SK-N-SH (cell line): ENCODE measurements at places on chromosomes 1 and 21.

DNA sequence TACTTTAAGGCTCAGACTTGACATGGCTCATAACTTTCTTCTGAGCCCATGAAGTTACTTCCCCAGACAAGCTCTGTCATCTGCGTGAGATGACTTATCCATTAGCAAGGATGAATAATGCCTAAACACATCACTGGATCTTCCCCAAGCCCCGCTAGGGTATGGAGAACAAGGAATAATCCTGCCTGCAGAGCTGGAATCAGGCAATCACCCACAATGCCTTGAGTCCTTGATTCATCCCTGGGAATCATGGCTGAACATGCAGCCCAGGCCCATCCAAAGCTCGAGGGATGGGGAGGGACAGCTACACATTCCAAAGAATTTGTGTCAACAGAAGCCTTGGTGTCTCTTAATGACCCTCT, 131.7 kb downstream of the PSMG1 start:
- DNase-seq, result no peak

- no peak for DNase-seq
Measured at GRCh38 chr1:44422161-44422560, 17.1 kb downstream of the RNF220 start.

DNA sequence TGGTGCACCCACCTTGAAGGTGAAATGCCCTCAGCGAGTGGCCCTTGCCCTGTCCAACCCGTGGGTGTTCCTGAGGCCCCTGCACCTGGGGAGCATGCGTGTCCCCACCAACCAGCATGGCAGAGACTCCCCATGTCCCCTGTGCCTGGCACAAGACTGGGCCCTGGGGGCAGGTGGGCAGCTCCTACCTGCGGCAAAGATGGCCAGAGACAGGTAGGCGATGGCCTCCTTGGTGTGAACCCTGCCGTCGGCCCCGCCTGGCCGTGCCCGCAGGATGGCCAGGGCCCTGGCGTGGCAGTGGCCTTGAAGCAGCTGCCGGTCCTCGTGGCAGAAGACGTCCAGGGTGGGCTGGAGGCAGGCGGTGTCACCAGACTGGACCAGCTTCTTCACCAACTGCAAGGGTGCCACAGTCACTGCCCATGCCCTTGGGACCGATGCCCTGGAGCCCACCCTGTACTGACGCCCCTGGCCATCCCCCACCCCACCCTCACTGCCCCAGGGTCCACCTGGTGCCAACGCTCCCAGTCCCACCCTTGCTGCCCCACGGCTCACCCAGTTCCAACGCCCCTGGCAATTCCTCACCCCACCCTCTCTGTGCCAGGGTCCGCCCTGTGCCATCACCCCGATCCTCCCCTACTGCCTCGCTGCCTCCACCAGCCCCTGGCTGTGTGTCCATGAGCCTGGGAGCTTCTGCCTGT, 15.7 kb downstream of the TTC34 start:
- peak; percentile 22 for DNase-seq

- DNase-seq, result no peak
Measured at GRCh38 chr1:230768903-230769570, 21.8 kb downstream of the CAPN9 start.

- DNase-seq, result no peak
Measured at GRCh38 chr1:240170806-240171205, 79.1 kb downstream of the FMN2 start.

DNA sequence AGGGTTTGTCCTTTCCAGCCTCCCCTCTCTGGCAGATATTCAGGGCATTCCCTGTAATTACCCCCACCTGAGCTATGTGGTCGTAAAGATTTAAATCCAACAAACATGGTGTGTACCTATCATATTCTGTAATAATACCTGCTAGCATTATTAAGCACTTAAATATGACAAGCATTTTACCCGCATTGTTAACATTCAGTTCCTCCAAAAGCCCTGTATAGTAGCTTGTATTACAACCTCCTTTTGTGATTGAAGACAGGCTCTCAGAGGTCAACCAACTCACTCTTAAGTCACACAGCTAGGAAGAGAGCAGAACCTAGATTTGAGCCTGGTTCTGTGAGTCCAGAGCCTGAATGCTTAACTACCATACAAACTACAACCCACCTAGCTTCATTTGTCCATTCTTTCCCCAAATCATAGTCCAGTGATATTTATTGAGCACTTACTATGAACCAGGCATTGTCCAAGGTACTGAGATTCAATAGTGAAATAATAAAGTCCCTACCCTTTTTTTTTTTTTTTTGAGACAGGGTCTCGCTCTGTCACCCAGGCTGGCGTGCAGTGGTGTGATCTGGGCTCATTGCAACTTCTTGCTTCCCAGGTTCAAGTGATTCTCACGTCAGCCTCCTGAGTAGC, 13.8 kb upstream of the KDM4A start:
- DNase-seq, result no peak

GRCh38 chr1:15303935-15304334, 56.9 kb downstream of the FHAD1 start:
- no peak for DNase-seq

GRCh38 chr1:223079498-223079897, 63.5 kb downstream of the TLR5 start:
- DNase-seq, result no peak

DNA sequence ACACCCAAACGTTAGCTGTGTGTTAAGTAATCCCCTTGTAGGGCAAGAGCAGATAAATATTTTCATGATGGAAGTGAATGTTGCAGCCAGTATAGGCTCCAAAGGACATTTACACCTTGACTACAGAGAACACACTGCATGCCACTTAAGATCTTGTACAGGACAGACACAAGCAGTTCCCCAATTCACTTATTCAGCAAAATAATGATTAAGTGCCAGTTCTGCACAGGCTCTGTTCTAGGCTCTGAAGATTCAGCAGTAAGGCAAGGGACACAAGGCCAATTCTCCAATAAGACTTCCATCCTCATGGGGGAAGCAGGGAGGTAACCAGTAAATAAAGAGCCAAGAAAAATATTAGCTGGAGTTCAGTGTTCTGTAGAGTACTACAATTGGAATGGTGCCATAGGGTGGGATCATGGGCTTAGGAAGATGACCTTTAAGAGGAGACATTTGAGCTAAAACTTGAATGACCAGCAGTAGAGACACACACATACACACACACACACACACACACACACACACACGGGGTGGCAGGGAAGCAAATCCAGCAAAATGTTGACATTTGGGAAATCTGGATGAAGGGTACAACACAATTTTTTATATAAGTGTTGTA, 199.9 kb upstream of the JUN start:
- no peak for DNase-seq

DNA sequence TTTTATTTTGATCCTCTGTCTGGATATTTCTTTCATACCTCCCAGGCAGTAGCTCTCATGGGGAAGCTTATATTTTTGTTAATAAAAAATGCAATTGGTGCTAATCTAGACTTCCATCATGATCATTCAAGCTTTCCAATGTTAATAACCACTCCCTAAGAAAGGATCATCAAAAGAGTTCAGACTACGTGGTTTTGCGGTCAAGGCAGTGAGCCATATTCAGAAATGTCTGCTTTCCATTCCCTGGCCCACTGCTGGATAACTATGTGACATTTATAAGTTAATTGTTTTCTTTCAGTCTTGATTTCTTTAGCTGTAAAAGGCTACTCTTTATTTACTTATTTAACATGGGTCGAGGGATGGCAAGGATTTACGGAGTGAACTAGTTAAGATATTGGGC, 414.6 kb downstream of the LMO4 start:
- DNase-seq, result no peak

- no peak for DNase-seq
Measured at GRCh38 chr1:12098786-12099185, 35.7 kb downstream of the TNFRSF8 start.

GRCh38 chr1:246117066-246117791, 389.9 kb downstream of the SMYD3 start:
- peak; percentile 57 for DNase-seq

- no peak for DNase-seq
Measured at GRCh38 chr1:199029855-199030254, 391.0 kb downstream of the PTPRC start.

DNA sequence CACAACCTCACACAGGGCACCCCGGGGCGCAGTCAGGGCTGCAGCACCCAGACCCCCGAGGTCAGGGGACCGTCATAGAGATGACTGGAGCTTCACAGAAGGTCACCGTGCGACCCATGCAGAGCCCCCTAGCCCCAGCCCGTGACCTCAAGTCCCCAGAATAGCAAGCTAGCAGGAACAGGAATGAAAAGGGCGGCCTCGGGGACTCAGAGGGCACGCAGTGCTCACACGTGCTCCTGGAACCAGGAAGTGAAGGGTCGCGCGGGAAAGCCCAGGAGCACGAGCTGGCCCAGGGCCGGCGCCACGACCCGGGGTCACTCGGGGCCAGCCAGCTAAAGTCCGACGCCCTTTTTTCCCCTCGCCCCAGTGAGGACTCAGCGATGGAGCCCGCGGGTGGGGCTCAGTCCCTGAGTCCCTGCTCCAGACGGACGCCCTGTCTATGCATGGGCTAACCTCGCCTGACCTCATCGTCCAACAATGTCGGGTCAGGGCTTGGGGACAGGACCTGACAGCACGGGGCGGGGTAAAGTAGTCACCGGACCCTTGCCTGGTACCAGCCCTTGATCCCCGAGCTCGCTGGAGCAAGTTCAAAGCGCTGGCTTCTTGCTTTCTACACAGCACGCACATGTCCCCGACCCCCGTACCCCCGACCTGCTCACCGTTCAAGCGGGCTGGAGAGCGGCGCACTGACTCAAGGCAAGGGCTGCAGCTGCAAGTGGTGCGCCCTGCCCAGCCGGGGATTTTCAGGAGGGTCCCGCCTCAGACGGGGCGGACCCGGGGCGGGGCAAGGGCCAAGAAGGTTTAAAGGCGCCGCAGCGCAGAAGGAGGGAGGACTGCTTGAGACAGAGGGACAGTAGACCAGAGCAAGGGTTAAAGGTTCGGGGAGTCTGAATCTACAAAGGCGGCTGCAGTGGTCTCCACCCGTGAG, at the start of gene TAGLN2:
TAGLN2 (minus strand) TSS at position 717 of the 928 bp plus-strand sequence. CDS start 4,998 bp downstream, outside the sequence.
- peak; percentile 93 for DNase-seq

DNA sequence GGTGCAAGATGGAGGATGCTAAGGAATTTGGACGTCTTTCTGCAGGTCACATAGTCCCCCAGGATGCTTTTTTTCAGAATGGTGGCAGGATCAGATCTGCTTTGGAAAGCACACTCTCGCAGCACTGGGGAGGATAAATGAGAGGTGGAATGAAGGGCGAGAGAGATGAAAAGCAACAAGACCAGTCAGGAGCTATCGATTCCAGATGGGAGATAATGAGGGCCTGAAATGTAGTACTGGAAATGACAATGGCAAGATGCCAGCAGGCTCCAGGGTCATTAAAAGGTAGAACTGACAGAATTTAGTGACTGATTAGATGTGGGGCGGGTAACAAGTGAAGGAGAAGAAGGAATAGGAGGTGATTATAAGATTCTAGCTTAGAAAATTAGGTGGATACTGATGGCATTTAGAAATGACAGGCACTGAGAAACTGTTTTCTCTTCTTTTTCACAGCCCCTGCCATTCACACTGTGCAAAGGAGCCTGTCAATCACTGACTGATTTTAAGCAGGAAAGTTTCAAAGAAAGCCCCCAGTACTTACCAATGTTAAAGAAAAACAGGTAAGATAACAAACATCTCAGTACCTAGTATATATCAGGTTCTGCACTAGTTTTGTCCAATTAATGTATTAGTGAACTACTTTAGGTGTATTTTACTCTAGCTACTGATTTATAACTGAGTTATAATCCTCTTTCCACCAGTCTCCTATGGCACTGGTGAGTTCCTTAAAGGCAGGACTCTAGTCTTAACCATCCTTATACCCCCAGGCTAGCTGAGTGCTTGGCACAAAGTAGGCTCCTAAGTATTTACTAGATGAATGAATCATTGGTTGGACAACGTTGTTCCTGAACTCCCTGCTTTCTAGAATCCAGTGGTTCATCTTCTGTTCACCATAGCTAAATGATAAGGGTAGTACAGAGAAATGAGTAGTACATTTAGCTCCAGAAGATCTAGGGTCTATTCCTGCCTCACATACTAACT, 9.2 kb downstream of the PIGM start:
- DNase-seq, result no peak

DNA sequence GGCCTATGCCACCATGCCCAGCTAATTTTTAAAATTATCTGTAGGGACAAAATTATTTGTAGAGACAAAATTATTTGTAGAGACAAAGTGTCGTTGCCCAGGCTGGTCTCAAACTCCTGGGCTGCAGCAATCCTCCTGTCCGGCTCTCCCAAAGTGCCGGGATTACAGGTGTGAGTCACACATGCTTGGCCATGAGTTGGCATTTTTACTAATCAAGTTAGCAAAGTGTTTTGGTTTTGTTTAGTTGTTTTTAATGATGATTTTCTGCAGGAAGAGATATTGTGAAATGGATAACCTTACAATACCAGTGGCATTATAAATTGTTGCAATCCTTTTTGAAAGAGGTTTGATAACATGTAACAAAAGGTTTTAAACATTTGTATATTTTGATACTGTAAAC, 65.3 kb upstream of the MAGI3 start:
- no peak for DNase-seq

GRCh38 chr1:112866151-112866550, 89.8 kb downstream of the SLC16A1 start:
- no peak for DNase-seq

- no peak for DNase-seq
Measured at GRCh38 chr1:5481889-5482288, 510.3 kb downstream of the NPHP4 start.

DNA sequence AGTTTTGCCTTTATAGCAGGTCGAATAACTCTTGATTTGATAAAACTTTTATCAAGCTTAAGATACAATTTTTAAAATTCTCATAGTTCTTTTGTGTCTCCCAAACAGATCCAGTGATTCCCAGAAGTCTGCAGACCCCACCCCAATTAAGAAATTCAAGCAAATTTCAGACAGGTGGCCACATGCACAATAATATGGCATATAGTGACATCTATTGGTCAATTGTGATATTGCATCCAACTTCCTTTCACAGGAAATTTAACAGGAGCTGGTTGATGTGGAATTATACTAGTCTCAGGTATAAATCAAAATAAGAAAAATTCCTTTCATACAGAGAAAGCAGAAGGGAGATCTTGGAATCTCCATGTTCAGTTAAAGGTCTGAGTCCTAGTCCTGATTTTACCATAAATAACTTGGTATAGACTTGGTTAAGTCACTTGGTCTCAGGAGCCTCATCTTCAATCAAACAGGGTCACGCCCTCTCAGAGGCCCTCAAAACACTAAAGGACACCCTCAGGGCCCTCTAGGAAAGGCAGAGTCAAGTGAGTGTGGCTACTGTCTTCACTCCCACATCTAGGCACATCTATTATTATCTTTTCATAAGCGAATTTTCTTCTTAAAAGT, 24.1 kb downstream of the PIGM start:
- DNase-seq, result peak; percentile 33

GRCh38 chr1:5509664-5510452, 482.4 kb downstream of the NPHP4 start:
- DNase-seq, result peak; percentile 90

GRCh38 chr1:155012776-155013602, 10.4 kb downstream of the ZBTB7B start:
- DNase-seq, result no peak

- DNase-seq, result no peak
Measured at GRCh38 chr1:170593173-170594011, 61.4 kb downstream of the GORAB start.
